ENCODE measurements at places on chromosomes 16 and 17.

GRCh38 chr16:1343428-1344242 is 8.0 kb downstream of the TSR3 start:
- no peak for DNase-seq

DNA sequence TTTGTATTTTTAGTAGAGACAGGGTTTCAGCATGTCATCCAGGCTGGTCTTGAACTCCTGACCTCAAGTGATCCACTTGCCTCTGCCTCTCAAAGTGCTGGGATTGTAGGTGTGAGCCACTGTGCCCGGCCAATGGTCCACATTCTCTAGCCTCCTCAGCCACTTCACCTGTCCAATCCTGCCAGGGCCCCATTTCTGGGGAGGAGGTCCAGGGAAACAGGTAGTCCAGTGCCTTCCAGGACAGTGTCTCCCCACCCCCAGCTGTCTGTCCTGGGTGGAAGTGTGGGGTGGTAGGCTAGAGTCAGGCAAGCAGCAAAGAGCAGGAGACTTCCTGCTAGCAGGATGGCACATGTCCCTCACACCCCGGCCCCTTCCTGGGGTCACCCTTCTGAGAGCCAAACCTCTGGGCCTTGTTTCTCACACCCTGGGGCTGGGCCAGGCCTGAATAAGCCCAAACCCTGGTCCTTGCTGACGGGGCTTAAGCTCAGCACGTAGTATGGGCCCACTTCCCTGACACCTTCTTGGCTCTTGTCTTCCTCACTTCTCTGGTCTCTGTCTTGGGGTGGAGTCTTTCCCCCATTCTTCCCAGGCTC is 5.0 kb downstream of the FHOD1 start:
- DNase-seq, result no peak

- DNase-seq, result no peak
These were observed 21.1 kb upstream of the CORO6 start for GRCh38 chr17:29643817-29644160.

- DNase-seq, result no peak
These were observed 108.5 kb upstream of the CHMP6 start for GRCh38 chr17:80882926-80883685.

GRCh38 chr17:39193346-39193745 is 4.1 kb downstream of the CACNB1 start:
- no peak for DNase-seq

GRCh38 chr17:39277110-39277509 is 51.4 kb upstream of the STAC2 start:
- DNase-seq, result no peak

DNA sequence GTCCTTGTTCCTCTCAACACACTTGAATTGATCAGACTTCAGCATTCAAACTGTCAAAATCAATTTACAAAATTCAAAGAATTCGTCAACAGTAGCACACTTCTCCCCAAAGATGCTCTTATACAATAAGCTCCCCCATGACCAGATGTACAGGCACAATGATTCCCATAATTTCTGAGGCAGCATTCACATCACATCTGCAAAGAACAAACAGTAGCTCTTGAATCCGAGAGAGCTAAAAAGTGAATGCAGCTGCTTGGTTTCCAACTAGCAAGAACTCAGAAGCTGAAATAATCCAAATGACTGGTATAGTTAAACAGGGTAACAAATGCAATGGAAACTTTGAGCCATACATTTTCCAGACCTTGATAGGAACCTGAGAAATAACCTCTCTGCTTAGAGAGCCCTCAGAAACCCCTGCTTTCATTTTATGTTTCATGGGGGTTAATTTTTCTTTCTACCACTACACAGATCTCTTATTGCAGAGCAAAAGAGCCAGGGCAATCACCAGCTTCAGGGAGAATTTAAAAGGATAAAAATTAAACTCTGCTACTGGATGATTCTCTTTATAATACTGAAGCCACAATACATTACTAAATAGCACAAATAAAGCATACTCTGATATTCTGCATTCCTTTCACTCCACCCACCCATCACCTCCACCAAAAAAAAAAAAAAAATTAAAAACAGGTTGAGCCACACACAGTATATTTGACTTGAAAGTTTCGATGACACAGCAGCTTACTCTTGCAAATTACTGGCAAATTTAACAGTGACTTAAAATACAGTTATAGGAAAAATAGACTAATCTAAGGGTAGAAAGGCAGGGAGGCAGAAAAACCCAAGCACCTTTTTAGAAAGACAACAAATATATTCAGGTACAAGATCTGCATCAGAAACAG is 23.1 kb upstream of the TMEM97 start:
- DNase-seq, result no peak

GRCh38 chr17:72529386-72529785 is 408.6 kb downstream of the SOX9 start:
- no peak for DNase-seq

DNA sequence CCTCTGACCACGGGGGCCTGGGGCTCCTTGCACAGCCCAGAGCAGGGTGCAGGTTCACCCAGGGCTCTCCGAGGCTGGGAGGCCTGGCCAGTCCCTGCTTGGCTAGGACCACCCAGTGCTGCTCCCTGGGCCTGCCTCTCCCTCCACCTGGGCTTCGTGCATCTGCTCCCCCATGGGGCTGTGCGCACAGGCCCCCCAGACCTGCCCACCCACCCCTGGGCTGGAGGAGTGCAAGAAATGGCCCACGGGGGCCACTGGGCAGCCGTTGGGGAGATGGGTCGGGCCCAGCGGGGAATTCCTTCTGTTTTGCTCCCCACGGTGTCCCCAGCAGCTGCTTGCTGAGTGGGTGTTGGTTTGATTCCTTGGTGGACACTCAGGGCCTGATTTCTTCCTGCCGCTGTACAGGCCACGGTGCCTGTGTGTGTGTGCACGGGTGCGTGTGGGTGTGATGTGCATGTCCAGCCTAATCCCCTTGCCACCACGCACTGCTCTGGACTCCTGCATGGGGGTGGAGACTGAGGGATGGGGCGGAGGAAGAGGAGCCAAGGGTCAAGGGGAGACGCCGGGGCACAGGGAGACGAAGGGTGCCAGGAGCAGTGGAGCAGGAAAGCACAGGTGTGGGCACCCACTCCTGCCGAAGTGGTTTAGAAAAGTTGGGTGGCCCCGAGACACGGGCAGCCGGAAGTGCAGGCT is 8.5 kb downstream of the PRSS27 start:
- DNase-seq, result no peak

GRCh38 chr16:1026784-1027500 is 45.4 kb downstream of the SOX8 start:
- DNase-seq, result no peak

GRCh38 chr16:16004314-16004749 is 54.9 kb downstream of the ABCC1 start:
- no peak for DNase-seq

DNA sequence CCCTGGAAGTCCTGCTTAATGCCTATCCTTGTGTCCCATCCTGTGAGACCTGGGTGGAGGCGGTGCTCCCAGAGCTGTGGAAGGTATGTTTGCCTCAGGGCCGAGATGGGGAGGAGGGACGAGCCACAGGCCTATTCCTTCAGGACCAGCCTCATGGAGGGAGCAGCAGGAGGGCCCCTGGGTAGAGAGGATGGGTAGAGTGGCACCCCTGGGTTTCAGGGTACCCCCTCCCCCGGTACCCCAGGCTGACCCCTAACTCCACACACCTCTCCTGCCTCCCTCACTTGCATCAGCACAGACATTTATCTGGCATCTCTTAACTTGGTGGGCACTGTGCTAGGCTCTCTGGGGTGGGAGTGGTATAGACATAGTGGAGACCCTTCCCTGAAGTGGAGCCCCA is 7.1 kb downstream of the ASB16 start:
- no peak for DNase-seq

DNA sequence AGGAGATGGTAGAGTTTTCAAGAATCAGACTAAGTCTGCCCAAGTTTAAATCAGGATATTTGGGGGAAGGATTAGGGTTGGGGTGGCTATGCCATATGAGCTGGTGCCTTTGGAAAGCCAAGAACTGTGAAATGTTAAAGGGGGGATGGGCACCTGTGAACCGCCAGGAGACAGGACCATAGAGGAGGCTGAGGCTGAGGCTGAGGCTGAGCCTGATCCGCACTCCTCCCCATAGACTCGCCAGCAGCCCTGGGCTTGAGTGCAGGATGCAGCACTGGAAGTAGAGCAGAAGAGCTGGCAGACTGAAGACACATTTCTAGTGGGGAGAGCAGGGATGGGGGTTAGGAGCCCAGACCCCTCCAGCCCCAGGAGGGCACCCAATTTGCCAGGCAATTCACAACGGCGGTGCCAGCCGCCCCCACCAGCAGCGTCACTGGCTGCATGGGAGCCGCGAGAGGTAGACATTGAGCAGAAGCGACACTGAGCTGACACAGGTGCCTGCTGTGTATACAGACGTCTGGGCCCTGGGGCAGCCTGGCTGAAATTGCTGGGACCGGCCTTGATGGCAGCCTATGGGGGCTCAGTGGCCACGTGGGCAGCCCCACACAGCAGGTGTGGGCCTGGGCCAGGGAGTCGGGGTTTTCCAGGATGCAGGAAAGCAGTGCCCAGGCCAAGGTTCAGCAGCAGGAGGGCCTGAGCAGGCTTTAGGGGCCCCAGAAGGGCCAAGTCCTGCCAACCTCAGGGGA is 9.2 kb downstream of the PIMREG start:
- DNase-seq, result no peak

All from Calu3 (cell line).